ENCODE measurements at places on chromosomes 5 and 9.
A peak's percentile ranks its signal among the peaks of the same experiment; 100 is the strongest.

DNA sequence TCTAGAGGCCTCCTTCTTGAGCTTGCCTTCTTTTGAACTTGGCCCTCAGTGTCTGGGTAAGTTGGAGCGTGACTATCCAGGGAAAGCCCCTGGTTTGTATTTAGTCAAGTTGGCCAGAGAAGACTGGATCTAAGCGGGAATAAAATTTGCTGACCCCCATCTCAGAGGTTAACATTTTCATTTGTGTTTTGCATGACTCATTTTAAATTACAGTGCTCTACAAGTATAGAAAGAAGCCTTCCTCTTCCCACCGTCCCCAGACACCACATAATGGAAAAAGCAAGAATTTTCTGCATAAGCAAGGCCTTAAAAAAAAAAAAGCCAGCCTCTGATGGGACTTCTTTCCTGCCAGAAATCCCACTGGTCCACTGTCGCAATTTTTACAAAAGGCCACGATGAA is 27.2 kb downstream of the PIK3R1 start:
- H3K27ac ChIP-seq: no peak overlapping the region
- no peaks in the 10 kb centered on the region for H3K27me3 ChIP-seq
- no peaks in the 10 kb centered on the region for H3K36me3 ChIP-seq
- H3K4me1 ChIP-seq: peaks cover 37% of the 10 kb centered on the region
- no peak for DNase-seq
- no peak overlapping the region for H3K4me3 ChIP-seq

DNA sequence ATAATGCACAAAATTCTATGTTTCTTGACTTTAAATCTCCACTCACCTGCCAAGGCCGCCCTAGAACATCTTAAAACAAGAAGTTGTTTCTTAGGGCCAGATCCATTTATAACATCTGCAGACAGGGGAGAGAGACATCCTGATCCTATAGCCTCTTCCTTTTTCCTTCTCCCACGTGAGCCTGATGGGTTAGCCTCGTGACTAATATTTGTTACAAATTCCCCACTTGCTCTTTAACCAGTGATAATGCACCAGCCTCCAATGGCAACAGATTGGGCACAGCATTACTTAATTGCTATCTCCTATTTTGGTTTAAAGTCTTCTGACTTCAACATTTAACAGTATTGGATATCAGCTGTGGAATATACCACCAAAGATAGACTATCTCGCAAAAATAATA is 196.5 kb downstream of the GADD45G start:
- no peaks in the 10 kb centered on the region for H3K36me3 ChIP-seq
- no peak for DNase-seq
- no peaks in the 10 kb centered on the region for H3K27me3 ChIP-seq
- H3K4me3 ChIP-seq: peak overlapping the region; percentile 9

- no peaks in the 10 kb centered on the region for H3K4me1 ChIP-seq
- no peak overlapping the region for H3K27ac ChIP-seq
- no peaks in the 10 kb centered on the region for H3K36me3 ChIP-seq
- H3K4me3 ChIP-seq: no peak overlapping the region
Observed at GRCh38 chr9:124038790-124039633, 27.4 kb downstream of the LHX2 start.

DNA sequence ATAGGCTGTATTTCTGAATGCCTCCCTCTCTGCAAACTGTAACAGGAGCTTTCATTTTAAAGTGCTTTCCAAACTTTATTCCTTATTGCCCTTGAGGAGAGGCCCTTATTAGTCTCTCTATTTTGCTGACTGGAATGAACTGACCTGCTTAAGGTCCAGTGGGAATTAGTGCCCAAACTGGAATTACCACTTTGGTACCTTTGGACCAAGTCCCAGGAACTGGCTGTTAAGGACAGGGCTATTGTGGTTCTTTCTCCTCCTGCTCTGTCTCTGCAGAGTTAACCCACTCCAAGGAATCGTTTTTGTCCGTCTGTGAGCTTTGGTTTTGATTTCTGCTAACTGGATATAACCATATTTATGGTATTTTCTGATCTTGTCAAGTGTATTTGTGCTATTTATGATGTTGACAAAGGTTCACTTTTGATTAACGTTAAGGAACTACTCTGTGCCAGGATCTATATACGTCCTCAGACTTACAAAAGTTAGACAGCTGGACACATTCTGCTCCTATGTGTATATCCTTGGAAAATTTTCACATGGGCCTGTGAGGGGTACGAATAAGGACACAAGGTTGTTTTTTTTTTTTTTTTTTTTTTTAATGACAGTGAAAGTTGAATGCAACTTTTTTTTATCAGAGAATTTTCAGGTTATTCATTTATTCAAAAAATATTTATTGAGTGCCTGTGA is 189.1 kb upstream of the ANKRD55 start:
- H3K4me1 ChIP-seq: peaks cover 36% of the 10 kb centered on the region
- no peak for DNase-seq
- peak overlapping the region; percentile 30 for H3K4me3 ChIP-seq
- no peaks in the 10 kb centered on the region for H3K27me3 ChIP-seq
- H3K36me3 ChIP-seq: no peaks in the 10 kb centered on the region

DNA sequence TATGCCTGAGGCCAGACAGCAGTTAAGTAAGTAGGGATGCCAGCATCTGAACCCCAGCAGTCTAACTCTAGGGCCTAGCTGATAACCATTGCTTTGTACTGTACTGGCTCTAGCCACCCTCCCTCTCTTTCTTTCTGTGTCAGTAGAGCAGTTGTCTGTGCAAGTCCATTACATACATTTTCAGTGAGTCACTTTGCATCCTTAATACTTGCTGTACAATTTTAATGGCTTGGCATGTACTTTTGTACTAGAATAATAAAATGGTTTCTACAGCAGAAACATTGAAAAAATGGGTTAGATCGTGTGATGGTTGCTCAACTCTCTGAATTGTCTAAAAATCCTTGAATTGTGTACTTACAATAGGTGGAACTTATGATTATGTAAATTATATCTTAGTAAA is 1.5 kb upstream of the TTC39B start:
- no peaks in the 10 kb centered on the region for H3K27me3 ChIP-seq
- no peak overlapping the region for H3K27ac ChIP-seq
- no peak for DNase-seq
- peaks cover 24% of the 10 kb centered on the region for H3K4me1 ChIP-seq

DNA sequence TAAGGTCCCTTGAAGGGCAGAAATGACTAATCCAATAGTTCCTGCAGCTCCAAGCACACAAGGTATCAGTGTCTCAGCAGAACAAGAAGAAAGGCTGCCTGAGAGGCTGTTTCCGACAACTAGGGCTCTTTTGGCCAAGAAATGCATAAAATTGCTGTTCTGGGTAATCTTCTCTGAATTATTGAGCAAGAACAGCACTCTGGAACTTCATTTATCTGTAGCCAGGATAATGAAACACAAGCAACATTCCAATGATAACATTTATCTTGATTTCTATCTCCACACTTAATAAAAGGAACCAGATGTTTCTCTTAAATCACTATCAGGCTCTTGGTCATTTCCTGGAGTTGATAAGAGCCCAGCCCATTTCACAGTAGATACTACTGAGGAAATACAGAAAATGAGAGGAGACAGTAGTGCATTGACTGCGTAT is 17.0 kb upstream of the AUH start:
- DNase-seq: no peak
- no peaks in the 10 kb centered on the region for H3K27me3 ChIP-seq
- H3K27ac ChIP-seq: no peak overlapping the region
- H3K36me3 ChIP-seq: no peaks in the 10 kb centered on the region
- no peak overlapping the region for H3K4me3 ChIP-seq

GRCh38 chr9:3768286-3768685 is 242.5 kb upstream of the RFX3 start:
- H3K4me3 ChIP-seq: no peak overlapping the region
- no peaks in the 10 kb centered on the region for H3K27me3 ChIP-seq
- DNase-seq: no peak
- no peaks in the 10 kb centered on the region for H3K4me1 ChIP-seq

DNA sequence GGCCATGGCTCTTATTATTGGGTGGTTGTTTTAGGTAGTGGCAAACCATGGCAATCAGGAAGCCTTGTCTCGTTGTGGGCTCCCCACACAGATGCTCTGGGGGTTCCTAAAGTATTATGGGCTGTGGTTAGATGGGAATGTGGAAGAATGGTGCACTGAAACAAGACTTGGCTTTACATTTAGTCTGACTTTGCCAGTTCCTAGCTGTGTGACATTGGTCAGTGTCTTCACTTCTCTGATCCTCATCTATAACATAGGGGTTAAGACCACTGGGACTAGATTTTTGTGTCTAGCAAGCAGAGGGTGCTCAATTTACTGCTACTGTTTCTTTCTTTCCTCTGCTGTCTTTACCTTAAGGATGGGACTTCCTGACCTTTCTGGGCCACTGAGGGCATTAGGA is 149.5 kb downstream of the HSPA4 start:
- H3K27me3 ChIP-seq: no peaks in the 10 kb centered on the region
- H3K27ac ChIP-seq: no peak overlapping the region
- no peak overlapping the region for H3K4me3 ChIP-seq
- no peak for DNase-seq
- H3K36me3 ChIP-seq: no peaks in the 10 kb centered on the region
- H3K4me1 ChIP-seq: no peaks in the 10 kb centered on the region

DNA sequence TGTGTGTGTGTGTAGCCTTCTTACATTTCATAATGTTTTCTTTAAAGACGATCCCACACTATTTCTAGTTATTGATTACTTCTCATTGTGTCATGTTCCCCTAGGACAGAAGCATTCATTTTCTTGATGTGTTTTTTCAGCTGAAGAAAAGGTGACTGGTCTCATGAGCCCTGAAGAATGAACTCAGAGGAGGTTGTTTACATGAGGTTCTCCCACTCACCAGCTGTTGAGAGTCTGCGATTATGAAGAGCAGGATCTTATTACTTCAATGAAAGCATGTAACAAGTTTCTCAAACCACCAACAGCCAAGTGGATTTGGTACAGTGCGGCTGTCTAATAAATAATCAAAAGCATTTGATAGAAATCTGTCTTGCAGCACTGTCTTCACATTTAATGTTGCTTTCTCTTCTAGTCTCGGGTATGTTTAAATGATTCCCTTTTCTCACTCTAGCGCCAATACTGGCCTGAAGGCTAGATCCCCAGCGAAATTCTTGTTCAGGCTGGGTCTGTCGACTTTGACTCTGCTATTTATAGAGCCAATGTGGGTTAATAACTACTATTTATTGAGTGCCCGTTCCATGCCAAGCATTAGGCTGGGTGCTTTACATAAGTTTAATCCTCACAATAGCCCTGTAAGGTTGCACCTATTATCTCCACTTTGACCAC is 9.6 kb upstream of the FSD1L start:
- no peaks in the 10 kb centered on the region for H3K27me3 ChIP-seq
- H3K4me1 ChIP-seq: no peaks in the 10 kb centered on the region
- no peak overlapping the region for H3K27ac ChIP-seq
- H3K36me3 ChIP-seq: no peaks in the 10 kb centered on the region
- no peak for DNase-seq

GRCh38 chr5:132465059-132465707 is 25.4 kb downstream of the IRF1 start:
- H3K4me3 ChIP-seq: no peak overlapping the region
- no peak overlapping the region for H3K27ac ChIP-seq
- H3K27me3 ChIP-seq: no peaks in the 10 kb centered on the region
- no peaks in the 10 kb centered on the region for H3K36me3 ChIP-seq
- peaks cover 7% of the 10 kb centered on the region for H3K4me1 ChIP-seq

Measured in thoracic aorta (tissue), 2 donors.